ENCODE measurements at places on chromosomes 16 and 17.

- DNase-seq = peak; percentile 25
Observed at GRCh38 chr17:82370471-82371332, 863 bp upstream of the UTS2R start.

DNA sequence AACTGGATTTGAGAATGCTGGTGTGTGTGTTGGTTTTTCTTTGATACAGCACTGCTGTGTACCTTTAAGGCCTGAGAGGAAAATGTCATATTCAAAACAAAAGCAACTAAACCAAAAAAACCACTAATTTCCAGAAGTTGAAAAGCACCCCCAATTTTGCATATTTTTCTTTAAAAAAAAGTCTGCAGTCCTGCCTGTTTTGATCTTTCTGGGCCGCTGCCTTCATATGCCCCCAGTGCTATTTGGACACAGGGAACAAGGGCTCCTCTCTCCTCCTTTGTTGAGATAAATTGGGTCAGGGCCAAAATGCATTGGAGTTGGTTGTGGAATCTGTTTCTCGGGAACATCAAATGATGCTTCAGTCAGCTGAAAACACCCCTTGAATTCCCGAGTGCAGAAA lies 26.9 kb downstream of the GPT2 start:
- no peak for DNase-seq

- DNase-seq = no peak
Observed at GRCh38 chr16:30985401-30986128, 558 bp downstream of the HSD3B7 start.

DNA sequence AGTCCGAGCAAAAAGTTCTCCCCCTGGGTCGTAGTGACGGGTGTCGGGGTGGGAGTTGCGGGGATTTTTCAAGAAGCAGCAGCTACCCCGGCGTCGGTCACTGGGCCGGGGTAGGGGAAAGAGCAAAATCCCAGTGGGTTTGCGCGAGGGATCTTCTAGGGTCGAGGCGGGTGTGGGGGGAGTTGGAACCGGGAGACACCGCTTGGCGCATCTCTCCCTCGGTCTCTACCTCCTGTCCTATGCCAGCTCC lies 2.3 kb upstream of the UBTF start:
- no peak for DNase-seq

- no peak for DNase-seq
Observed at GRCh38 chr17:43479948-43480347, 3.8 kb upstream of the DHX8 start.

GRCh38 chr17:79029327-79030009 lies 5.5 kb downstream of the C1QTNF1 start:
- no peak for DNase-seq

- DNase-seq = no peak
Observed at GRCh38 chr17:82239401-82239925, 10.6 kb downstream of the SLC16A3 start.

Data from stimulated activated CD4-positive, alpha-beta T cell treated with anti-CD3 and anti-CD28 coated beads, Interleukin-12 subunit alpha, Interleukin-12 subunit beta, amount 100 ng/mL, for 48 hours (primary cell).